ENCODE measurements at places on chromosomes 6 and 20.

DNA sequence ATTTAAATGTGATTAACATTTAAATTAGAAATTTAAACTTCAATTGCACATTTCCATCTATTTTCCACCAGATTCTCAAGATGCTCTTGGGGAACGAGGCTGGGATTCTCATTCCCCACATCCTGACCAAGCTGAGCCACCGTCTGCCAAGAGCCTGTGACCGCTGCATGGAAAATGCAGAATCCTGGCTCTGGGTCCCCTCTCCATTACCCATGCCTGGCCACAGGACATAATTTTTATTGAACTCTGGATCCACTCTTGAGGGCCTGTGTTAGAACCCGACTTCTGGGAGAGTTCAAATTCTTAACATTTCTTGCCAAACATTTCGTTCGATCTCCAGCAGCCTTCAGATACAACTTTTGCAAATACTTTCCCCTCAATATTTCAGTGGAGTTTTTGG lies 201.6 kb upstream of the SNX9 start:
- DNase-seq, result no peak

DNA sequence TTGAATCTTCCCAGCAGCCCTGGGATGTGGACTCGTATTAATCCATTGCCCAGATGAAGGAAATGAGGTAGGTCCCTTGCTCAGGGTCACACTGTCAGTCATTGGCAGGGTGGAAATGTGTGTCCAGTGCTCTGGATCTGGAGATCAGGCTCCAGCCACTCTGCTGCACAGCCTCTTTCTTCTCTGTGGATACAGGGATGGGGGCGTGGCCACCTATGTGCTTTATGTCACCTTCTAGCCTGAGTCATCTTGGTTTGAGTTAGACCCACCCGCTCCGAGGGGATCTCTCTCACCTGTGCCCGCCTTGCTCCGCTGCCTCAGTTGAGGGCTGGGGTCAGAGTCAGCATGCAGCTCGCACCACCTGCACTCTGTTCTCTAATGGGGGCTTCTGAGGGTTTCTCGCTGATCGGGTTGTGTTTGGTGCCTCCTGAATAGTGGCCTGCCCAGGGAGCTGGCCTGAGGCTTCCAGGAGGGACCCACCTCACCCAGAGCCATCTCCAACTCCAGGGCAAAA lies 80.0 kb downstream of the TCP11 start:
- DNase-seq, result no peak

DNA sequence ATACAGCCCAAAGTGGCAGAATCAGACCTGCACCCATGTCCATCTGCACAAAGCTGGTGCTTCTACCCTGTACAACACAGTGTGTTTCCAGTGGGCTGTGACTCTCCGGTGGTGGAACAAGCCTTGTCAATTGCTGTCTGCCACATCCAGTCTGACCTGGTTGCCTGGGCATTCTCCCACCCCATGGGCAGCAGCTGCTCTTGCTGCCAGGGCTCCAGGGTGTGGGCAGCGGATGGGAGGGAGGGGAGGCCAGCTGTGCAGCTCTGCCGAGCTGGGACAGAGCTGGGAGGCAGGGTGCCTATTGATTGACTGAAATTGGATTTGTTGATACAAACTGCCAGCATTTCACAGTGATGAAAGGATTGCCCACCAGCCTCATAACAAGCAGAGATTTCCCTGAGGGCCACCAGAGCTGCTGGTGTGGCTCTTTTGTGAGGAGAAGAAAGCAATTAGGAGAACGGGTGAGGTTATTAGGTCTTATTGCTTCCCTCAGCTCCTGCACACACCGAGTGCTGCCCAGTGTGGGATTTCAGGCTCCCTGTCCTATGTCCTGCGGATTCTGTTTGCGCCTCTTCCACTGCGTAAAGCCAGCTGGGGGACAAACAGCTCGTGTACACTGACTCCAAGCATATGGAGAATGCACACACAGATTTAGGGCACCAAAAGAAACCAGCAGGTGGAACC lies 150.8 kb downstream of the NRN1 start:
- no peak for DNase-seq

GRCh38 chr6:20722455-20722854 lies 188.2 kb downstream of the CDKAL1 start:
- DNase-seq, result no peak

DNA sequence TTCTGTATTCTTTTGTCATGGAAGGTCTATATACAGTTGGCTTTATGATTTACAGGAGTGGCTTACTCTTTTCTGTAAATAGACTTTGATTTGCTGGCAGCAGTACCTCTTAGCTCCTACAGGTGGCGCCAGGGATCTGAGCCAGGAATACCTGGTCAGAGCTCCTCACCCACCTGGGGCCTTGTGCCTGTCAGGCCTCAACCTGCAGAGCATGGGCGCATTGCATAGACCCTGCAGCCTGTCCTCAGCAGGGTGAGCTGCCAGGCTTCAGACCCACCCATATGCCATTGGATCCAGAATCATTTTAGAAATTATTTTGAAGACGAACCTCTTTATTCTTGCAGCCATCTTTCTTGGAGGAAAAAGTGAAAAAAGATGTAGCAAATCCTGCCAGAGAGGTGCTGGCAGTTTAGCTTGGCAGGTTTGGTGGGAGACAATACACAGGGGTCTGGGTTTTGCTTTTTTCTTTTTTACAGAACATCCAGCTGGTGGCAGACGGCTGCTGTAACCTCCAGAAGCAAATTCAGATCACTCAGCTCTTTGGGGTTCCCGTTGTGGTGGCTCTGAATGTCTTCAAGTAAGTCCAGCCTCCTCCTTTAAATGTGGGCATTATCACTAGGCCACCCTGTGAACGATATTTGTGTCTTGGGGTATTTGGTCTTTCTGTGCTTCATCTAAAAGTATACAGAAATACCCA lies 149.1 kb downstream of the MTHFD1L start:
- DNase-seq, result peak; percentile 80

GRCh38 chr6:50264995-50265571 lies 215.4 kb upstream of the DEFB112 start:
- DNase-seq, result no peak

DNA sequence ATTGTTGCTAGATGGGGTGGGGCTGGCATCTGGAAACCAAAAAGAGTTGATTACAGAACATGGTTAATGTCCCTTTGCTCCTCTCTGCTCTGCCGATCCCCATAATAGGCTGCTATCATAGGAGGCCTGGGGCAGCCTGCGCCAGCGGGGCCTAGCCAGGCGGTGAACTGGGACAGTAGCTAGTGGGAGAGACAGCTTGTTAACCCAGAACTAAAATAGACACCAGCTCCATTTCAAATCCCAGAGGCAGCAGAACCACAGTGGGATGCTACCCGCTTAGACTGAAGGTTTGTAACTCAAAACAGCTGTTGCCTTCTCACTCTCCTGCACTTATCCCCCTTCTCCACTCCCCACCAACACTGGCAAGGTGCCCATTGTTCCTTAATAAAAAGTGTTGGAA lies 98.5 kb downstream of the SSR1 start:
- no peak for DNase-seq

- no peak for DNase-seq
Observed at GRCh38 chr6:69285054-69285453, 511.8 kb downstream of the LMBRD1 start.

- DNase-seq, result no peak
Observed at GRCh38 chr6:43929511-43929910, 159.5 kb downstream of the VEGFA start.

GRCh38 chr20:24684956-24685691 lies 215.7 kb downstream of the SYNDIG1 start:
- DNase-seq, result no peak

GRCh38 chr6:23589811-23590210 lies 536.2 kb upstream of the NRSN1 start:
- DNase-seq, result no peak

DNA sequence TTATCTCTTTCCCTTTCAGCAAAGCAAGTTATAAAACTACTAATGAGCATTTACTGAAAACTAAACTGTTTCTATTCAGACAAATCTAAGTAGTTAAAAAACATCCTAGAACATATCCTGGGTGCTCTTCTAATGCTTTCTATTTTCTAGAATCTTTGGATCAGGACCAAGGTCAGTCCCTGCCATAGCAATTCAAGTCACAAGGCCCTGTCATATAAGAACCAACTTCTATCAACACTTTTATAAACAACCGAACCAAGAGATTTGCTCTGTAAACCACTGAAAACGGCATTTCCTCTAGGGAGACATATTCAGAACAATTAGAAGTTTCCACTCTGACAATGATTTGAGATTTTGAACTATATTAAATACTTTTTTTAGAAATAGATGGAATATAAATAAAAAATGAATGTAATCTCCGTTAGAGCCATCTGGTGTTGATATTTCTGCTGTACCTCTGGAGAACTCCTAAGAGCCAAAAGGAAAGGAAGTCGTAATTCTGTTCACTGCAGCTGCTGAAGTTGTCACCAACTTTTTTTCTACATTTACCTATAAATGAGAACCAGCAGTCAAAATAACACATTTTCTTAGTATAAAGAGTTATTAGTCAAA lies 51.4 kb upstream of the LGSN start:
- no peak for DNase-seq

- DNase-seq, result no peak
Observed at GRCh38 chr20:1035466-1035865, 33.4 kb upstream of the RSPO4 start.

DNA sequence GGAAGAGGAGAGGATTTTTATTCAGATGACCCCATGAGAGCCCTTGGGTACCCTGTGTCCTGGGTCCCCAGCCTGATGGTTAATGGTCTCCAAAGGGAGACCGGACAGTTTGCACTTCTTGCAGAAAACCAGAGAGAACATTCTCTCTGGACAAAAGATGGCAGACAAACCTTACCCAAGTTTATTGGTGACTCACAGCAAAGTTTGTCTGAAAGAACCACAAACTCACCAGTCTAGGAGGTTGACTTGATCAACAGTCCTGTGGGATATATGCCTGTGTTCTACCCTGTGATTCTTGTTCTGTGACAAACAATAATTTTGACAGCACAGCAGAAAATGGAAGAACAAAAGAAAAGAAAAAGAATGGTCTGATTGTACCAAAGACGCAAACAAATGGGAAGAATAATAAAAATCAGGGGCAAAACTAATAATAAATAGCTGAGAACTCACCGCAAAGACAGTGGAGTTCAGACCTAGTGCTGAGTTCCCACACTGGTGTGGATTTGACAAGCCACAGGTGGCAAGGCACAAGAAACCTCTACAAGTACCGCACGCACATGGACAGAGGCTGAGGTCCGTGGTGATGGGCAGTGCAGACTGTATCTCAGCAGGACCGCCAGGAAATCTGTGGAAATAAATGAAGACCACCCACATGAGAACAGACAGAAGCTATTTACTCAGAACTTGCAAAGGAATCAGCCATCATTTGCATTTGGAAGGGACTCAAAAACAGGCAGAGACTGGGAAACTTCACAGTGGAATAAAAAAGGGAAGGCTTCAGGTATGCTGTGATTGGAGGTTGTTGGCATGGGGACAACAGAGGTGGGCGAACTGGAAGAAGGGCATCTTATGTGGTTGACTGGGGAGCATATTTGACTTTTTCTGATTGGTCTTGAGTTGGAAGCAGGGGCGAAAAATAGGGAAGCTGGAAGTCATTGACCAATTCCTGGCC lies 246.3 kb upstream of the RNF24 start:
- no peak for DNase-seq

DNA sequence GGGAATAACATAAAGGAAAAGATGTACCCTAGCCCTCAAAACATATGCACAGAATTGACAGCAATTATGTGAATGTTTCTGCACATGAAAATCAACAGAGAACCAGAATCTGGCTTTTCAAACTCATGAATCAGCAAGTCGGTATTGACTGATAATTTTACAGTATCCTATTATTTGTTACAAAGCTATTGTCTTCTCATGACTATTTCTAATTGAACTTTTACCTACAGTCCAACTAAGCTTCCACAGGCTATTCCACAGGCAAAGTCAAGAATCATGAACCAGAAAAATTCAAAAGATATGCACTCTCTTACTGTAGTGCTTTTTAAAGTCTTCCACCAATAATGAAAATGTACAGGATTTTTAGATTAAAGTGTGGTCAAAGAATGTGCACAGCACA lies 49.1 kb upstream of the DST start:
- DNase-seq, result no peak

DNA sequence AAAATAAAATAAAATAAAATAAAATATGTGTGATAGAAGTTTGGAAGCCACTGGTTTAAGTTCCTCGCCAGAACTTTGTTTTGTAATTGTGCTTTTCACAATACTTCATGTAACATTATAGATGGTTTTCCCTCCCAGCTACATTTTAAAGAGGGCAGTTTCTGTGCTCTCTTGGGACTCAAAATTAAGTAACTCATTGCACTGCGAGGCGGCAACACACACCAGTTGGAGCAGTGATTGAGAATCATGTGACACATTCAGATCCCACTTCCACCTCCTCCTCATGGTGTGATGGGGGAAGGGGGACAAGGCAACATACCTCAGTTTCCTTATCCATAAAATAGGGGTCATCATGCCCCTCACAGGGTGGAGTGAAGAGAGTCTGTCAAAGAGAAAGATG lies 7.5 kb downstream of the C2 start:
- no peak for DNase-seq

GRCh38 chr6:36343109-36343680 lies 6.5 kb upstream of the BNIP5 start:
- DNase-seq, result no peak

DNA sequence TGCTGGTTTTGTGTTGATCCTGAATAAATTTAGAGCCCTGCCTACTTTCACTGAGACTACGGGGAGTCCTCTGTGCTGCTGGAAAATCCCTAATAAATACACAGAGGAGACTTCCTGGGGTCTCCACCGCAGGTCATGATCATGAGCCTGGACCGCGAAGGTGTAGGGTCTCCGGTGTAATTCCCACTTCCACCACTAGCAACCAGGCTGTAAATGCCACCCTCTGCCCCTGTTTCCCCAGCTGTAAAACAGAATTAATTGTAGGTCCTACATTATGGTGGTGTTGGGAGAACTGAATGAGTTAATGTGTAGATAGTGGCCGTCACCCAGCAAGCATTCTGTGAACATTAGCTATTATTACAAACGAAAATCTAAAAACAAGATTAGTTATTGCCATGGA lies 191.6 kb upstream of the THBS2 start:
- DNase-seq, result no peak

DNA sequence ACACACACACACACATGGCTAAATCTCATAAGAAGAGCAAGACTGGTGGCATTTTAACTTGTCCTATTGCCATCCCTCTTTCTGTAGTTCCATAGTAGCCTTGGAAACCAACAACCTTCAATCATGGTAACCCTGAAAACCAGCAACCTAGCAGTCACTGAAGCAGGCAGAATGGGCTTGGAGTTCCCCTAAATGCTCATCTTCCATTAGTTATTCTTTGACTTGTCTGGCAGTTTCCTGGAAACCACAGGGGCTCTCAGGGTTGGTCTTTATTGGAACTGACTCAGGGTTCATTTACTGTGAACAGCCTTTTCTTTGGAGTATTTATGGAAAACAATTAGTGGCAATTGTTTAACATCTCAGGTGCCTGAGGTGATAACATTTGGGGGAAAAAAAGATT lies 19.4 kb upstream of the BRPF3 start:
- no peak for DNase-seq

DNA sequence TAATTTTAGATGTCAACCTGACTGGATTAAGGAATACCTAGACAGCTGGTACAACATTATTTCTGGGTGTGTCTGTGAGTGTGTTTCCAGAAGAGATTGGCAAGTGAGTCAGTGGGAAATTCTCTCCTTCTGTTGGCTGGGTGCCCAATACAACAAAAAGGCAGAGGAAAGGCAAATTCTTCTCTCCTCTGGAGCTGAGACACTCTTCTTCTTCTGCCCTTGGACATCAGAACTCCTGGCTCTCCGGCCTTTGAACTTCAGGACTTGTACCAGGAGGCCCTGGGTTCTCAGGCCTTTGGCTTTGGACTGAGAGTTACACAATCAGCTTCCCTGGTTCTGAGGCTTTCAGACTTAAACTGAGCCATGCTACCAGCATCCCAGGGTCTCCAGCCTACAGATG lies 7.8 kb upstream of the BTN3A1 start:
- no peak for DNase-seq

Measured in NCI-H1105 (cell line).